ENCODE measurements at places on chromosomes 16 and 17.

- no peak for DNase-seq
These were observed 104.4 kb downstream of the CMIP start for GRCh38 chr16:81548876-81549546.

- DNase-seq: no peak
These were observed 46.1 kb upstream of the ANKFY1 start for GRCh38 chr17:4309897-4310296.

- DNase-seq: no peak
These were observed 33.2 kb downstream of the WDR59 start for GRCh38 chr16:74951681-74952080.

- DNase-seq: no peak
These were observed 45.3 kb upstream of the HS3ST3A1 start for GRCh38 chr17:13646969-13647542.

DNA sequence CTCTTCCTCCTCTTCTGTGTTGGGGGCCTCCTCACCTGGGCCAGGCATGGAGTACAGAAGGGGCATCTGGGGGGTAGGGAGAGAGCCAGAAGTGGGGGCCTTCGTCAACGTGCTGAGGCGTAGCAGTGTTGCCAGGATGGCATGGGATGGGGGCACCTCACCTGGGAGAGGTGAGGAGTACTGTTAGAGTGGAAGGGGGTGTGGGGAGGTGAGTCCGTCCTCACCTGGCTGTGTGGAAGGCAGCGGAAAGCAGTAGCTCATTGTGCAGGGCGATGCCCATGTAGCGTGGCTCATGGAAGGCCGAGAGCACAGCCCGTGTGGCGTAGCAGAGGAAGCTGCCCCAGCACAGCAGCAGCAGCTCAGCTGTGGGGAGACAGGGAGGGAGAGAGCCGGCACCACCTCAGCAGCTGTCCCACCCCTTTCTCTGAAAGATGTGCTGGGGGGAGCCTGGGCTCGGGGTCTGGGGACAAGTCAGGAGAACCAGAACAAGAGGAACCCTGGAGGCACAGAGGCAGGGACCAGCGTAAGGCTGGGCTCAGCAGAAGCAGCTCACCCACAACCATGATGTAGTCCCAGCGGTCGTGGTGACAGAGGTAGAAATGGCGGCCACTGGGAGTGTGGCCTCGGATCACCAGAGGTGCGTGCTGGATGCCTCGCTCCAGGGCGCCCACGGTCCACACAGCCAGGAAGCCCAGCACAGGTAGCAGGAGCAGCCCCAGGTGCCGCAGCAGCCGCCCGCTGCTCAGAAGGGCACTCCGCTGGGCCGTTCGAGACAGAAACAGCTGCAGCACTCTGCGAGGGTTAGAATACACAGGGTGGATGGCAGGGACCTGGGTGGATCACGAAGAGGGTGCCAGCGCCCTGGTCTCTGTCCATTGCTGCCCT, 9.0 kb downstream of the GPR179 start:
- DNase-seq: no peak

GRCh38 chr16:56946767-56947603, 14.8 kb upstream of the CETP start:
- DNase-seq: no peak

DNA sequence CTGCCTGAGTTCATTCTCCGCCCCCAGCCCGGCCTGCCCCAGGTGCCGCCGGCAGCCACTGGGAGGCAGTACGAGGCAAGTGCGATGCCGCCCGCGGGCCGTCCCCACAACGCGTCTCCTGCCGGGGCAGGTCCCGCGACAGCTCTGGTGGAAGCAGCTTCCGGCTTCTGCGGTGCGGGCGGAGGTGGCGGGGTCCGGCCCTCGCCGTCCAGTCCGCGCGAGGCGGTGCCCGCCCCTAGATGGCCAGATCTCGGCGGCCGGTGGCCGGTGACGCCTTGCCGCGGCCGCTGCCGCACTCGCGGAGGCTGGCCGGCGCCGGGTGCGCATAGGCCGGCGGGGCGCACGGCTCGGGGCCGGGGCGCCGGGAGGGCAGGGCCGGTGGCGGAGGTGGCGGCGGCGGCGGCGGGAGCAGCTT, 1.8 kb downstream of the GJD3 start:
- DNase-seq: peak; percentile 71

DNA sequence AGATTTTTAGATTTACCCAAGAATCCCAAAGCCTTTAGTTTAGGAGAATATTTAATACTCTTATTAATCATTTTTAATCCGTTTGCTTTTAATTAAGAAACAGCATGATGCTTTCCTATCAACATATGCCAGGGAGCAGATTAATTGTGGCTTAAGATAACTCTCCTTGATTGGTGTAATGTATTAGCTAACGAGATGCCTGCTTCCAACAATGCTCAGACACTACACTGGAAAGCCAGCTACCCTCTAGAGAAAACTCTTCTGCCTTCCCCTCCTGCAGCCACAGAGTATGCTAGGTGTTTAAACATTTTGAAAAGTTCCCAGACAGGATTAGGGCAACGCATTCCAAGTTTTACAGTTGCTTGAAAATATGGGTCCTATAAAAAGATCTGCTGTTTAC, 142.2 kb downstream of the AATF start:
- DNase-seq: no peak

DNA sequence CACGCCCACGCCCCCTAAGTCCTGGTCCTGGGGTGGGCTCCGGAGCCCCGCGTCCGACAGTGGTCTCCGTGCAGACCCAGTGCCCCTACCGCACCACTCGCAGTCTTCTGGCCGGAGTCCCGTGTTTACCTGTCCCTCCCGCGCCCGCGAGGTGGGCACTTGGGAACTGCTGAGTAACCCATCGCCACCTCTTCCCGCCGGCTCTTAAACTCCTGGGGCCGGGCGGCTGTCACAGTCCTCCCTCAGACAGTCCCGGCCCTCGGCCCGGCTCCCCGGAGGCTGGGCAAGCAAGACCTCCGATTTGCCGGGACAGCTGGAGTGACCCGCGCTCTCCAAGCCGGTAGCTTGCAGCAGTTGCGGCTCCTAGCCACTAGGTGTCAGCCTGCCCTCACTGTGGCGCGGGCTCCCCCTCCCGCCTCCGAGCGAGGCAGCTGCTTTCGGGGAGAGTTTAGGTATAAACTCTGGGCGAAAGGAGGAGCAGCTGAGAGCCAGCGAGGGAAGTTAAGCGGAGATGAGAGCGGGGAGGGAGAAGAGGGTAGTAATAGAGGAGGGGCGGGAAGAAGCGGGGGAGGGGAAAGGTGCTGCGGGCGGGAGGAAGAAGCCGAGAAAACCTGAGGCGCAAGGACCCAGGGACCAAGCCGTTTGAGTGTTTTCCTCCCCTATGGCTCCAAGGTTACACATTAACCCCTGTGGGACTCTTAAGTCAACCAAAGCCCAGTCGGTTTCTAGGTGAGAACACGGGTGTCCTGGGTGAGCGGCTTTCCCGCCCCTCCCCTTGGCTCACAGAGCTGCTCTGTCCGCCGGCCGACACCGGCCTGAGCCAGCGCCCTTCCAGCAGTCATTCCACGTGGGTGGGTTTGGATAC, 826 bp upstream of the TLCD1 start:
- DNase-seq: peak; percentile 86

DNA sequence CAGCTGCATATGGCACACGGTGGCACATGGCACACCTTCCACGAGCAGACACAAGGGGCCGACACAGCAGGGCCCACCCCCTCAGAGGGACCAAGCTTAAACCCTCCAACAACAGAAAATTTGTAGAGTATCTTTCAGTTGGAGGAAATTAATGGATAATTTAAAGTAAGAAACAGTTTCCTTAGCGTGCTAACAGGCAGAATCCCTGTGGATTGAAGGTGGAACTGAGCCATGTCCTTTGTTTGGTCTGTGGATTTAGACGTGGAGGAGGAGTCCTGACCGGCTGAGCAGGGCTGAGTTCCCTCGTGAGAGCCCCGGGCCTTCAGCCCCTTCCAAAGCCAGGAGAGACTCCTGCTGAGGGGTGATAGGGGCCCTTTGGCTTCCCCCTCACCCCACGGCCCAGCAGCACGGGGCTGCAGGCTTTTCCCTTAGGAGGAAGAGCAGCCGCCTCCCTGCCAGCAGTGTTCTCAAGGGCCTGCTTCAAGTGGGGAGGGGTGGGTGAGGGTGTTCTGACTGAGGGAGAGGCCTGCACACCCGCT, 1.4 kb upstream of the CYB561 start:
- peak; percentile 33 for DNase-seq

GRCh38 chr16:81004646-81005353, 1.9 kb downstream of the CMC2 start:
- DNase-seq: no peak

DNA sequence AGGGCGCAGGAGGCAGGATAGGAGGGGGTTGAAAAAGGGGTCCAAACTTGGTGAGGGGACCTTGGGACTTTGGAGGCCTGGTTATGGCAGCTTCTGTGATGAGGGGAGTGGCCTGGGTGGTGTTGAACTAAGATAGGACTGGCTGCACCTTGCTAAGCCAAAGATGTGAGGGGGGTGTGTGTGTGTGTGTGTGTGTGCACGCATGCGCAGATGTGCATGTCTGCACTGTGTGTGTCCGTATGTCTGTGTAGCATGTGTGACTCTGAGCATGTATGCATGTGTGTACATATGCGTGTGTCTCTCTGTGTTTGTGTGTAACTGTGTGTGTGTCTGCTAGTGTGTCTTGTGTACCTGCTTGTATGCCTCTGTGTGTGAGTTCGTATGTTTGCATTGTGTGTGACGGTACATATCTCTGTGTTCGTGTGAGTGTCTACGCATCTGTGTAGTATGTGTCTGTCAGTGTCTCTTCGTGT, 4.1 kb downstream of the SLC16A5 start:
- DNase-seq: no peak

GRCh38 chr17:8856869-8857575, 10.5 kb downstream of the PIK3R6 start:
- DNase-seq: no peak

GRCh38 chr17:83036193-83036592, 43.2 kb upstream of the METRNL start:
- DNase-seq: no peak

DNA sequence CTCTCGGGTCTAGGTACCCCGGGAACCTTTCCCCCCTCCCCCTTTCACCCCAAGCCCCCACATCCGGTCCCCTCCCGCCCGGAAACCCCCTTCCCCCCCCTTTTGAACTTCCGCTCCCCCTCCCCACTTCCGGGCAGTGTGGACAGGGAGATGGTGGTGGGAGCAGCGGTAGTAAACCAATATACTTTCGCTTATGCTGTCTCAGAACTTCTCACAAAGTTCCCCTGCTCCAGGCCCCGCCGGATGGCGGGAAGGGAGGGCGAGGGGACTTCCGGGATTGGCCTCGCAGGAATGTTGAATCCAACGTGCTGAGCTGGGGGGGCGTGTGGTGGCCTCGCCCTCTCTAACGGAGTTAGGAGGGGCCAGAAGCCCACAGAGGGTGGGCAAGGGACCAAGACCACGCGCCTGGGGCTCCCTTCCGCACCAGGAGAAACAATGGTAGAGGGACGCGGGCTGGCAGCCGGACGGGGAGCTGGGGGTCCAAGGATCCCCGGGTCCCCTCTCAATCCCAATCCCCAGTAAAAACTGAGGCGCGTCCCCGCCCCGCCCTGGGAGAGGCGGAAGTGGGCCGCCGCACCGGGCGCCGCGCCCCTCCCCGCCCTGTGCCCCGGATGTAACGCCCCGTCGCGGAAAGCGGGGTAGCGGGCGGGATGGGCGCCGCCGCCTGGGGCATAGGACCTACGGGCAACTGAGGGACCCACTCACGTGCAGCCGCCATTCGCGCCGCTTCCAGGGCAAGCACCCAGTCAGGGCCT, 742 bp downstream of the PFN1 start:
- DNase-seq: peak; percentile 43

DNA sequence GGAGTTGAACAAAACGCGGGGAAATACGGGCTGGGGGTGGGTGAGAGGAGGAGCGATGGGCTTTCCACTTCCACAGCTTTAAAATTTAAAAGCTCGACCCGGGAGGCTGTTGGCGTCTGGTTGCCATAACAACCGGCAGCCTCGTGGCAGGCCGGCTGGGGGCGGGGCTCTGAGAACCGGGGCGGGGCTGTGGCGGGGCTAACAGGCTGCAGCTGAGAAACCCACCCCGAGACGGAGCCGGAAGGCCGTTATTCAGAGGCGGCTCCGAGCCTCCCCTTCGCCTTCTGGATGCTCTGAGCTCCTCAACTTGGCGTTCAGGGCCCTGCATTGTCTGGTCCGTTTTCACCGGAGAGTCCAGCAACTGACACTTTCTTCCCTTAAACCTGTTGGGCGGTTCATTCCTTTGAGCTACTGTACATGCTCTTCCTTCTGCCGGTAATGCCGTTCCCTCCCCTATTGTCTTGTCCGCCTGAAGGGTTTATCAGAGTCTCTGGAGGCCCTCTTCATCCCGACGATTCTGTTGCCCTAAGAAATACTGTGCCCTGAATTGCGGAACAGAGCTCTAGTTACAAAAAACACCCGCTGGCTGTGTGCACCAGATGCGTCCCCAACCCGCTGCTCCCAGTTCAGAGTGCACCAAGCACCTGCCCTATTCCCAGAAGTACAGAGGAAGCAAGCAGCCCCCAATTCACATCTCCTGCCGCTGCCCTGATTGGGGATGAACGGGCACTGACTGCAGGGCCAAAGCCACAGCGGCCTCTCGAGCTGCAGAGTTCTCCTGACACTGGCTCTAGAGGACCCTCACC, 596 bp downstream of the DNAAF8 start:
- DNase-seq: peak; percentile 67

DNA sequence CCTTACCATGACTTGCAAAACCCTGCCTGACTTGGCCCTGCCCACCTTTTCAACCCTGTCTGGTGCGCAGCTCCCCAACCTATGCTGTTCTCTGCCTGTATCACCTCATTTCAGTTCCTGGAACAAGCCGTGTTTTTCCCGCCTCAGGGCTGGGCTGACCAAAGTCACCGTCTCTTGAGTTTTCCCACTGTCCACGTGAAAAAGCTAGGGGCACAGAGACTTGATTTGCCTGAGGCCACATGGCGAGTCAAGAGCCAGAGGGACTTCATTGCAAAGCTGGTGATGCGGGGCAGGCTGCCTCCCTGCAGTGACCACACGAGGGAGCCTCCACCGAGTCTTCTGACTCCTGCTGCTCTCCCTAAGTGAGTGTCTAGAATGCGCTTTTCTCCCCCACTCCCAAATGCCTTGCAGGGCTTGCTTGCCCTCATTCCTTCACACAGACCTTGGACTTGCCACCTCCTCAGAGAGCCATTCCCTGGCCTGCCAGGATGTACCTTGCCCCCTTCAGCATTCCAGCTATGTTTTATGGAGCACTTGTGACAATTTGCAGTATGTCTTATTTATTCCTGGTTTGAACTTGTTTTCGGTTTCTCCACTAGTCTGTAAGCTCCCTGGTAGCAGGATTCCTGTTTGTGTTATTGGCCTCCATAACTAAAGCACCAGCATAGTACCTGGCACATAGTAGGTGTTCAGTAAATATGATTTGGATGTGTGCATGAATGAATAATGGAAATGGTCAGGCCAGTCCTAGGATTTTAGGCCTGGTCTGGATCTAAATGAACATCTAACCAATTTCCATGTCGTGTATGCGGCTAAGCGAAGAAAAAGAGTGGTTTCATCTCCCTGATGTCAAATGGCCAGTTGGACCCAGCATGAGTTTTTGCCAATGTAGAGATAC, 252.3 kb downstream of the SNX29 start:
- DNase-seq: peak; percentile 37

Data from GDM1 (cell line).